ENCODE measurements at places on chromosomes 2 and 18.

DNA sequence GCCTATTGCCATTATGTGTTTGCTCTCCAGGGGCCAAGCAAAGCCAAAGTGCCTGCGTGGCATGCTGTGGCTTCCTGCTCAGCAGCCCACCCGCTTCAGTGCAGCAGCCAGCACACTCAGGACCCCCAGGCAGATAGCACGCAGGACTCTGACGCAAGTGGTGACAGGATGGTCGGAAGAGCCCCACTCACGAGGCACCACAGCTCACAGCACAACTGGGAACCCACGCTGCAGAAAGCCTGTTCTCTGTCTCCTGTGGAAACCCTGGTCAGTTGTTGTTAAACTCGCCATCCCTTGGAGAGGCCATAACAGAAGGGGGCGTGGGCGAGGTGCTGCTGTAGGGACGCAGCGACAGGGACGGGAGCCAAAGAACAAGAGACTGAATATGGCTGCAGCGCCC is 76.4 kb downstream of the HDAC4 start:
- peak; percentile 31 for DNase-seq

DNA sequence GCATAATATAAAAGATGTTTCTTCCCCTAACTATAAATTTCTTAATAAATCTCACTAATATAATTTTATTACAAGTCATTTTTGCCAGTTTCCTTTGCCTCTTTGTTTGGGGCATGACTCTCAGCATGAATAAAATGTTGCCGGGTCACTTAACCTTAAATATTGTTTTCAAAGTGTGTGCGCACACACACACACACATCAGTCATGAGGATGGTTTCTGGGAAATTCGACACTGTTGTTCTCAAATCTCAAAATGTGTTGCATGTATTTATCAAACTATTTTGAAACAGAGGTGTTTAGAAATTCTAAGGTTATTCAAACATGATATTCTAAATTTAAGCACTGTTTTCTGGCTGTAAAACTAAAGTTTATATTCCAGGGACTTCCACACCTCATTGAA is 31.5 kb downstream of the FAP start:
- DNase-seq, result no peak

- DNase-seq, result no peak
These were observed 144.8 kb upstream of the RGPD4 start for GRCh38 chr2:107681936-107682335.

- DNase-seq, result no peak
These were observed 265.4 kb downstream of the STK39 start for GRCh38 chr2:167981945-167982344.

DNA sequence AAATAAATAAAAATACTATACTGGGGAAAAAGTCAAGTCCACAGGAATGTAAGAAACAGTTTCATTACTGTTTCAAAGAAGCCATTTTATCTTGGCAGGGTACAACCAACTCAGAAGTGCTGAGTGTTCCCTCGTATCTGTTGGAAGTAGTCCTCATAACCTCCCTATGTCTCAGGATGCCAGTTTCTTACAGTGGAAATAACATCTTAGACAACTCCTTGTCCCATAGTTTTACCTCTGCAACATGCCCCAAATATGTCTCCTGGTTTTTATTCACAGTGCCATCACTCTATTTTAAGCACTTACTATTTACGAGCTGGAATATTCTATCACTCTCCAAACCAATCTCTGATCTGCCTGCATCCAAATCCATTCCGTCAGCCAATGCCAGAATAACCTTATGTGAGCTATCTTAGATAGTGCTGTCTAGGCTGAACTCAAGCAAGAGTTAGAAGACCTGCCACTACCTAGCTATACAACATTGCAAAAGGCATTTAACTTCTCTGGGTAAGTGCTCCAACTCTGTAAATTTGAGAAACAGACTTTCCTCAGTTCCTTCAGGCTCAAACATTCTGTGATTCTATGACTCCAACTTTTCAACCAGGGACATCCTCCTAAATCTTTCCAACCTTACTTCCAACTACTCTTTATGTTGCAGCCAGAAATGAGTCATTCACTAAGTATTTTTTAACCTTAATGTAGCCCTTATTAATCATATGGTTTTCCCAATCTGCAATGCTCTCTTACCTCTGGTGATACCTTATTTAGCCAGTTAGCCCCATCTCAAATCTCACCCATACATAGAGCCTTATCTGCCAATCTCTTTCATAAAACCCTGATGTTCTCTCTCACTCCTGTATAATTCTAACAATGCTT is 66.7 kb downstream of the RTN4 start:
- no peak for DNase-seq

DNA sequence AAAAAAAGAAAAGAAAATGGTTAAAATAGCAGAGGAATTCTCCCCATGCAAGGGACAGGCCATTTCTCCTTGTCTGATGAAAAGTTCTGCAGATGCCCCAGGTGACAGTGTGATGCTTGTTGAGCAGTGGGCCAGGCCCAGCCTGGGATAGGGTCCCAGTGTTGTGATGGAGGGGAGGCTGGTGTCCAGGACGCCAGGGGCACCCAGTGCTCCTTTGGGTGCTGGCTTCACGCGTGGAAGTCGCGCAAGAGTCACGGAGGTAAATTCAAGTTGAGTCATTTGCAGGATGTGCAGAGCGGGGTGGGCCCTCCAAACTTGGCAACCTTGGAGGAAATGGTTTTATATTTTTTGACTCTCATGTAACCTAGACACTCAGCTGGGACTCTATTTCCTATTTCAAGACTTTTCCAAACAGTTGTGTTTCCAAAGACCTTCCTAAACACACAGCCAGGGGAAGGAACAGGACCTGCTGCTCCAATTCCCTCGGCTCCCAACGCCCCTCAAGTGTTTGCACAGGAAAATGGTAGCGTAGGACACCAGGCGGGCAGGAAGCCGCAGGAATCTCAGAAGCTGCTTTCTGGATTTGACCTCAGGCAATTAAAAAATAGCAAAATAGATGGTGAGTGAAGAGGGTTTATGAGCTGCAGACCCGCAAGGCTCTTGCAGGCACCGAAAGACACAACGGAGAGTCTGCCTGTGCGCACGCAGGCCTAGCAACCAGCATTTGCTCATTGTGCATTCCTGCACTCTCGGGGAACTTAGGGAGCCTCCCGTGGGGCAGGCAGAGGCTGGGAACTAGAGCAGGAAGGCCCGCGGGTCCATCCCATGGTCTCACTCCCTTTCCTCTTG is 107.1 kb upstream of the ODC1 start:
- DNase-seq, result no peak

DNA sequence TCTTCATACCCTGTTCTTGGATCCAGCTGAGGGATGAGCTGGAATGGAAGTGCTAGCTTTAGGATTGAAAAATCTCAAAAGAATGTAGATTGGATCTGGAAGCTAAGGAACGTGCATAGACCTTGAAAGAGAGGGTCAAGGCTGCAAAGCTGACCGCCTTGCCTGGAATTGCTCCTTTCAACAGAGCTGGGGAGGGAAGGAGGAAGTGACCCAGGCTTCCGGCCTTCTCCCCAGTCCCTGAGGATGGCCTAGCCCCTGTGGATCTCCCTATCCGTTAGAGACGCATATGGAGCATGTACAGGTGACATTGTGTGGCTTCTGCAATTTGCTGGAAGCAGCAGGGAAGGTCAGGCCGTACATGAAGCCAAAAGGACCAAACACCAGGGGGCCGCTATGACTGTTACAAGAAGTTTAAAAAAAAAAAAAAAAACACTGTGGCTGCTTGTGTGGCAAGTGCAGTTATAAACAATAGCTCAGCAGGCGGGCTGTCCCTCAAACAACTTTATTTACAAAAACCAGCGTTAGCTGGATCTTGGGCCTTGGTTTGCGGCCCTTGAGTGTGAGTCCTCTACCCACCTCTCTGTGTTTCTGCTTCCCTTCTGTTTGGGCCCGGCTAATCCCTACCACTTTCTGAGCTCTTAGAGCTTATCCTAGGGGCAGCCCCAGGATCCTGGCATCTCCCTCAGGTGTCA is 227.6 kb downstream of the SEPTIN10 start:
- peak; percentile 24 for DNase-seq

GRCh38 chr2:128457006-128457604 is 138.4 kb upstream of the HS6ST1 start:
- no peak for DNase-seq

- no peak for DNase-seq
These were observed 114.0 kb upstream of the SLC39A10 start for GRCh38 chr2:195543063-195543462.

DNA sequence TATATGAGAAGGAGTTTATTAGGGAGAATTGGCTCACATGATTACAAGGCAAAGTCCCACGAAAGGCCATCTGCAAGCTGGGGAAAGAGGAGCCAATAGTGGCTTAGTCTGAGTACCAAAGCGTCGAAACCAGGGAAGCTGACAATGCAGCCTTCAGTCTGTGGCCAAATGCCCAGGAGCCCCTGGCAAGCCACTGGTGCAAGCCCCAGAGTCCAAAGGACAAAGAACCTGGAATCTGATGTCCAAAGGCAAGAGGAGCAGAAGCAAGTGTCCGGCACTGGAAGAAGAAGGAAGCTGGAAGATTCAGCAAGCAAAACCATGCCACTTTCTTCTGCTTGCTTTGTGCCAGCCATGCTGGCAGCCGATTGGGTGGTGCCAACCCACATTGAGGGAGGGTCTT is 74.3 kb upstream of the NPAS2 start:
- DNase-seq, result no peak

- DNase-seq, result no peak
These were observed 8.7 kb upstream of the DSG2 start for GRCh38 chr18:31489311-31489710.

DNA sequence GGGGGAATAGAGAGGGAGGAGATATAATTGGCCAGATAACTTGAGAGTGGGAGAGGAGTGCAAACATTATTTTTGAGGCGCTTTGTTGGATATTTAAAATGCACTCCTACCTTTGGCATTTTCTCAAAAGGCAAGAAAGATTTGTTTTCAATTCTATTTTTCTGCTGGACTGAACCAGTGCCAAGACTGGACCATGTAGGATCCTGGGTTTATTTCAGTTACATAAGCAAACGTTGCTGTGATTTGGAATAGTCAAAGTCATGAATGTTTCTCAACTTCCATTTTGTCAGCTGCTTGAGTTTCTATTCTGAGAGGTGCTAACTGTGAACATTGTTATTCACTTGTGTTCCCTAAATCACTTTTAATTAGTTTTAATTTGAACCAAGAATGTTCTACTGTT is 8.9 kb upstream of the CHRNA1 start:
- no peak for DNase-seq

DNA sequence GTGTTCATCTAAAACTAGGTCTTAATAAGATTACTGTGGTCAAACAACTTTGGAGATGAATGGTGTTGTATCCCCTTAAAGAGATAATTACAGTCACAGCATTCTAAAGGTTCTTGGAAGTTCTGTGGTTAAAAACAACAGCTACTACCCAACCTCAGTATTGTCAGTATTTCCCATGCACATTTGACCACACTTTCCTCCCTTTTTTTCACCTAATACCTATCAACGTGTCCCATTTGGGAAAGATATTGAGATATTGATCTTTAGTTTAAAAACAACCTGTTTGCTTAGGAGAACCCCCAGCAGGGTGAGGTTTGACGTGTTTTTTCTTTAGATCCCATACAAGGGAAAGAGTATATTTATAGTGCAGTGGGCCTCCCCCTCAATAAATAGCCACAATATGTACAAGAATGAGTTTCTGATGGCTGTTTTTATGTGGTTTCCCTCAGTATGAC is 65.6 kb downstream of the WDR7 start:
- no peak for DNase-seq

- no peak for DNase-seq
These were observed 204.0 kb downstream of the PARD3B start for GRCh38 chr2:204749319-204749718.

DNA sequence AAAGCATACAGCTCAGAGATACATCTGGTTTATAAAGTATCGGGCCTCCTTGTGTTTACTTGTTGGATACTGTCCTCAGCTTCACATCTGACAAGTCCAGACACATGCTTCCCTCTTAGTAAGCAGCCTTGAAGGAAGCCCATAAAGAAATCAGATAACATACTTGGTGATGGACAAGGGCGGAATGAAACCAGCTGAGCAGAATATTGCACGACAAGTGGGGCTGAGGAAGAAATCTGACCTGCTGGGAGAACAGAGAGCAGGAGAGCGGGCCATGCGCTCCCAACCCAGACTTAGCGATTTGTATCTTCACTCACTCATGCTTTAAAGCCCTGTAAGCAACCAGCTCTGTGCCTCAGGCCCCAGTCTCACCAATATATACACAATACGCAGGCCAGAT is 208.4 kb downstream of the CDH20 start:
- peak; percentile 14 for DNase-seq

- no peak for DNase-seq
These were observed 193.5 kb downstream of the MCFD2 start for GRCh38 chr2:46722142-46722541.

DNA sequence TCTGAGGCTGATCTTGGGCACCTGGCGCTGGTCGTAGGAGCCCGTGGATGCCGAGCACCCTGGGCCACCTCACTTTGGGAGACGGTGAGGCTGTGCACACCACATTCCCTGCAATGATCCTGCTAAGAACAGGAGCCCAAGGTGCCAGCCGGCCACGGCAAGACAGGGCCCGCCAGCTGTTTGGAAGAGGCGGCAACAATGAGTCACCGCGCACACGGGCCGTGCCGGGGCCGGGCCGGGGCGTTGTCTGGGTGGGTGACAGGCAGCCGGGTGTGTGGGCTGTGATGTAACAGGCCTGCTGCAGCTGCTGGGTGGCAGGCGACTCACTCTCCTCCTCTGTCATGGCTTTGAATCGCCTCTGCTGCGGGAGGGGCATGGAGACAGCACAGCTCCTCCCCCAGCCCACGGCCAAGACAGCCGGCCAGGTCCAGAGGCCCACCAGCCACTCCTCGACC is 49.7 kb upstream of the ODC1 start:
- DNase-seq, result peak; percentile 36

DNA sequence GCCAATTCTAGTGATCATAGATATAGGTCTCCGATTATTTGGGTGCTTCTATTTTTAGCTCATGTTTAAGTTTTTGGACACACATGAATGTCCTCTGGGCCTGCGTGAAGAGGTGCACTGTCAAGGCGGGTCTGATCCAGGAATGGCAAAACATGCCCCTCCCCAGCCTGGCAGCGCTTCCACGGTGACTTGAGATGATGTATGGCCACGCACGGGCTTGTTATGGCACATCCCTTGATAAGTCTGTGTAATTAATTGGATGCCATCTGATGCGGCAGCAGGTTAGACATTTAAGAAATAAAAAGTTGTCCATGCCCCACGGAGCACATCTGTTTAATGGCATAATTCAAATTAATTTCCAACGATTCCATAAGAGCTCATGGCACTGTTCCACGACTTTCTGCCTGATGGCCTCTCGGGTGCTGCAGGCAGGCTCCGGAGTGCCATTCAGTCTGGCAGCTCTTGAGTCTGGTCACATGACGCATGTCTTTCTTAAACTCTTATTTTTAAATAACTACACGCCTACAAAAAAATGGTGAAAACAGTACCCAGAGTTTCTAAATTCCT is 151.4 kb downstream of the ACKR3 start:
- no peak for DNase-seq

GRCh38 chr18:61589724-61590065 is 256.5 kb downstream of the CDH20 start:
- DNase-seq, result no peak

DNA sequence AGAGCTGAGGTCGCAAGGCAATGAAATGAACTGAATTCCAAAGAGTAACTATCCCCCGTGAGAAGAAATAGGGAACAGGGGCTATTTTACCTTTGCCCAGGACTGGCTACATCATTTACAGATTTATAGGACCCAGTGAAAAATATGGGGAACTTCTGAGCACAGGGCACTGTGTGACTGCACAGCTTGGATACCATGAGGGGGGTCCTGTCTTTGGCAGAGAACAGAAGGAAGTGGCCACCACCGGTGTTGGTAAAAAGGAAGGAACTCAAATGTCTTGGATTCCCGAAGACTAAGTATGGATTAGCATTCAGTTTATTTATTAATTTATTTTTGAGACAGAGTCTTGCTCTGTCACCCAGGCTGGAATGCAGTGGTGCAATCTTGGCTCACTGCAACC is 119.6 kb downstream of the B3GNT2 start:
- DNase-seq, result no peak

GRCh38 chr2:27219091-27219490 is 1.9 kb downstream of the CAD start:
- DNase-seq, result no peak
